ENCODE measurements at places on chromosomes 16 and 17.

- DNase-seq, result no peak
Observed at GRCh38 chr16:89193576-89194293, 6.6 kb downstream of the SLC22A31 start.

DNA sequence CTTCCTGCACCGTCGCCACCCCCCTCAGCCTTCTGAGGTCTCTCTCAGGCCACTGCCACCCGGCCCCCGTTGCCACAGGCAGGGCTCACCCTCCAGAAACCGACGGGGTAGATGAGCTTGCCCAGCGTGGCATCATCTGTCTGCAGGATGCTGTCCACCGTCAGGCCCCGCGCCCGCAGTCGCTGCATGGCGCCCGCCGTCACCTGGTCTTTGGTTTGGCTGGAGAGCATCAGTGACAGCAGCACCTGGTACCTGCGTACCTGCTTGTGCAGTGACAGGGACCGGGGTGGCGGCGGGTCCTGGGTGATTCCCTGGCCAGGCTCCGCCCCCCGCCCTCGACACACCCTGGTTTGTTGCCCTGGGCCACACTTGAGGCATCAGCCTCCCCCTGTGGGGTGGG, 3.1 kb downstream of the NTHL1 start:
- DNase-seq, result no peak

- DNase-seq, result peak; percentile 85
Observed at GRCh38 chr17:8125154-8125946, 1.4 kb upstream of the HES7 start.

GRCh38 chr17:17844500-17844899, 7.7 kb upstream of the SREBF1 start:
- DNase-seq, result no peak

- no peak for DNase-seq
Observed at GRCh38 chr17:61029181-61029580, 351.5 kb downstream of the BCAS3 start.
